ENCODE measurements at places on chromosomes 1 and 21.

- no peak for DNase-seq
Measured at GRCh38 chr1:219938706-219939105, 10.3 kb upstream of the SLC30A10 start.

DNA sequence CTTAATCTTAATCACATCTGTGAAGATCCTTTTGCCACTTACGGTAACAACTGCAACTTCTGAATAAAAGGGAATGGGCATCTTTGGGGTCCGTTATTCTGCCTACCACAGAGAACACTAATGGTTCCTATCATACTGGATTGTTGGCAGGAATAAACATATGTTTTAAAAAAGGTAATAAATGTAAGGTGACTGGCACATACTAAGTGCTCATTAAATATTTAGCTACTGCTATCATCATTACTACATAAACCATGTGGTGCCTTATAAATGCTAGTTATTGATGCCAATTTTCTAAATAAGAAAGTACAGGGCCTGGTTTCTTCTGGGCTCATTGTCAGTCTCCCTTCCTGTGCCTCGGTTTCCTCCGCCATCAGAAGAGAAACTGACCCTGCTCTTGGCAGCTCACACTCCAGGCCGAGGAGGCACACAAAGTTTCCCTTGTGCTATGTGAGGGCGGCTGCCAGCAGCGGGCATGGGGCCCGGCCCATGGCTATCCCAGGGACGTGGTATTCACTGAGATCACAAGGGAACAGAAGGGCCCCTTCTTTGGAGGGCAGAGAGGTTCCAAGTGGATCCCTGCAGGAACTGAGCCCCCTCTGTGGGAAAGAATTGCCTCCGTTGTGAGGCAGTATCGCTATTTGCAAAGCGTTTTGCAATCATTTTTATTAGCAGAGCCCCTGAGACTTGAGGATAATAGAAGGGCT, 26.2 kb downstream of the NAV1 start:
- no peak for DNase-seq

GRCh38 chr1:2481885-2482284, 5.8 kb downstream of the PLCH2 start:
- no peak for DNase-seq

DNA sequence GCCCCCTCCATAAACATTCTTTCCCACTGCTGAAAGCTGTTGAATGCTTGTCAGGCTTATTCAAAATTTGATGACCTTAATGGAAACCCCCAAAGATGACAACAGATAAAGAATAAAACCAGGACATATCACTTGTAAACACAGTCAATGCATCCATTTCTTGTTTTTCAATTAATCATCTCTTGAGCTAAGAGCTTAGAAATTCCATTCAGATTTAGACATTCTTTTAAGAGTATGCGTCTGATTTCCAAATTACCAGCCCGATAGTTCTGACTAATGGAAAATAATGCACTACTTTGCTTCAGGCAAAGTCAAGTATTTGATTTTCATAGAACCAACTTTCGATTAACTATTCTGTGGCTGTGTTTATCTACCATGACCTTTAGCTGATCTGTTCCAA, 100.6 kb upstream of the RUNX1 start:
- no peak for DNase-seq

DNA sequence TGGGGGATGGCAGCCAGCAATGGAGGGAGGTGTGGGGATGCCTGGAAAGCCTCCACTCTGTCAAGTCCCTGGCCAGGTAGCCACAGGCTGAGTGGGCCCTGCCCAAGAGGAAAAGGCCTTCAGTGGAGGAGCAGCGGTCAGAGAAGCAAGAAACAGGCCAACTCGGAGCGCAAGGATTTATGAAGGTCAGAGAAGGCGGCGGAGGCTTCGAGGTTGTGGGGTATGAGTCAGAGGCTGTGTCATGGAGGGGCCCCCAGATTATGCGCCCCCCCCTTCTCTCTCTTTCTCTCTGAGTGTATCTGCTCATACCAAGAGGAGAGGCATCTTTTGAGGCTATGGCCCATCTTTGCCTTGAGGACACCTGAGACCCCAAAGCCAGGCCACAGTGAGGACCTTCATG, 99.5 kb downstream of the CASZ1 start:
- DNase-seq: no peak

GRCh38 chr1:76298399-76298798, 223.9 kb downstream of the ST6GALNAC3 start:
- no peak for DNase-seq

- no peak for DNase-seq
Measured at GRCh38 chr21:15183813-15184257, 119.0 kb upstream of the NRIP1 start.

DNA sequence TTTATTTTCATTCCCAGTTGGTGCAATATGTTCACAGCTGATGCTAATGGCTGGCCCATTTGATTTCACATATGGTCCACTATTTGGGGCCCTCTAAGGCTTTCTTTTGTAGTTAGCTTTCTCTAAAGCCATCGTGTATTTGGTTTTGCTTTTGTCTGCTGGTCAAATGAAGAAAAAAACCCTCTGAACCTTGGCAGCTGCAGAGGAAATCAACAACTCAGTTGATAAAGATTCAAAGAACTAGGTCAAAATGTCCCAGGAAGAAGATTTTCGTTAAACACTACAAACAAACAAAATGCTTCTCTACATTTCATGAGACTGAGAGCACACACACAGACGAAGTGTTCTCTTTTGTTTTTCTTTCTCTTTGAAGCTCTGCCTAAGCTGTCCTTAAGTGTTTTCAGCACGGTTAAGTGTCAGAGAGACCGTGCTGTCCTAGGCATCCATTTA, 655.0 kb downstream of the RWDD3 start:
- no peak for DNase-seq

GRCh38 chr1:160544647-160545046, 21.6 kb upstream of the SLAMF6 start:
- no peak for DNase-seq

DNA sequence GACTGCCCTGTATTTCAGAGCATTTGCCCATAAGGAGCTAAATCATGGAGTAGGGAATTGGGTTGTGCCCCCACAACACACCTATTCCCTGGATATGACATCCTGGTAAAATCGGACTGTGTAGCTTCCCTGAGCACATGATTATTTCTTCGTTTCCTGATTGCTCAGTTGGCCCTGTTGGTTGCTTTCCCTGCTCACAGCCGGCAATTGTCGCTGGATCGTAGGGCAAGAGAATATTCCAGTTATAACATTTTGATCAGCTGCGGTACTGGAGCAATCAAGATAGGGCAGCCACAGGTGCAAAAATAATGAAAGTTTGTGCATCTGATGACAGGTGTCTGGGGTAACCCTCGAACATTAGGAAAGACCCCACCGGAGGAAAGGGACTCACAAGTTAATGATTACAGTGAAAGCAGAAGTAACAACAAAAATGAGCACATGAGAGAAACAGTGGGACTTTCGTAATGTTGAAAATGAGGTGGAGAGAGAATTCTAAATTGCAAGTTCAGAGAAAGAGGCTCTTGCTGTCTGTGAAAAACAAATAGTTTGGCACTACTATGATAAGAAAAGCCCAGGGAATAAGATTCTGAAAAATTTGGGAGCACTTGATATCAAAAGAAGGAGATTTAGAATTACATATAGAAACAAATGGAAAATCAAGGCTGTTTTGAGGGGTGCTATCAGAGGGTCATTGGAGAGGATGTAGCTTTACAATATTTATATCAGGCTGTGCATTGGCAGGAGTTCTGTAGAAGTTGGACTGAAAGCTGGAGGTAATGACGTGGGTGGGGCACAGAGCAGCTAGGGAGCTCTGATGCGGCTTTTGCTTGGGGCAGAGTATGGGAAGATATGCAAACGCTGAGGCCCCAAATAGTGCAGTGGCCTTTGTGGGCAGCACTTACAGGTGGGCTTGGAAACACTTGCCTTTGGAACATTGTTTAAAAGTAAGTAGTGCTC, at the start of gene MAB21L3:
TSS of gene MAB21L3 (plus strand) at position 833 of the 957 bp plus-strand sequence. CDS start 1,217 bp downstream, outside the sequence.
- DNase-seq: no peak

- no peak for DNase-seq
Measured at GRCh38 chr1:170071378-170071777, 3.1 kb downstream of the KIFAP3 start.

DNA sequence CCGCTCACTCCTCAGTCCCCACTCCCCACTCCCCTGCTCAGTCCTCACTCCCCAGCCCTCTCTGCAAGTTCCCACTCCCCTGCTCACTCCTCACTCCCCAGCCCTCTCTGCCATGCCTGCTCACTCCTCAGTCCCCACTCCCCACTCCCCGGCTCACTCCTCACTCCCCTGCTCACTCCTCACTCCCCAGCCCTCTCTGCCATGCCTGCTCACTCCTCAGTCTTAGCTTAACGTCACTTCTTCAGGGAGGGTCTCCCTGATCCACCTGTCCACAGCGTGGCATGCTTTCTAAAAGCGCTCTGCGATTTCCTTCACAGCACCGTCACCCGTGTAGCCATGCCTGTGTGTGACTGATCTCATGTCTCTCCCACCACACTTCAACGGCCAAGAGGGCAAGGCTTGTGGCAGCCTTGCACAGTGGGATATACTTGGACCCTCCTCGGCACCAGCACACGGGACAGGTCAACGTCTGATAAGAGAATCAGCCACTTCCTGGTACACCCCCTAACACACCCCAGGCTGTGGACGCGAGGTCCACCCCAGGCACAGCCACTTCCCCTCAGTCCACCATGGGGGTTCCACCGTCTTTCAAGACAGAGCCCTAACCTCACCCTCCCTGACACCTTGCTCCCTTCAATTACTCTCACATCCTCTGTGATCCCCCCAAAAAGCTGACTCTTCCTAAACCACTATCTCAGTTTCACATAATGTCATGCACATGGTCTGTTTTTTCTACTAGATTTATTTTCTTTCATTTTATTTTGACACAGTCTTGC, 14.0 kb downstream of the PRDM15 start:
- no peak for DNase-seq

- no peak for DNase-seq
Measured at GRCh38 chr1:25174730-25175612, 57.3 kb downstream of the SYF2 start.
